ENCODE measurements at places on chromosomes 7 and 10.

DNA sequence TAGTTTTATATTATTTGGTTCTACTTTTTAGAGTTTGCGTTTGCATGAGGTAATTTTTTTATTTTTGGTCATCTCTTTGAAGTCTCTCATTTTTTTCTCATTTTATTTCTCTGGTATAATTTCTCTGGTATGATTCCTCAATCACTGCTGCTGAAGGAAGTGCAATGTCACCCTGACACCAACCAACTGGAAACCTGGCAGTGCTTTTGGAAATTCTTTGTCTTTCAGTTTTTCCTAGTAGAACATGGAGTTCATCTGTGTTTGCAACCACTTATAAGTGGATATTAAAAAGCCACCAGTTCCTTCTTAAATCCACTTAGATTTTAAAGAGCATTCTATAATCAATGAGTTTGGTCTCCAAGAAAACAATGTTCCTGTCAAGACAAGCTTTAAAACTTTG, 291.8 kb downstream of the PRKG1 start:
- DNase-seq = no peak

- no peak for DNase-seq
Observed at GRCh38 chr10:99449023-99449422, 18.6 kb upstream of the GOT1 start.

GRCh38 chr7:7032221-7032620, 150.1 kb upstream of the C1GALT1 start:
- DNase-seq = no peak

DNA sequence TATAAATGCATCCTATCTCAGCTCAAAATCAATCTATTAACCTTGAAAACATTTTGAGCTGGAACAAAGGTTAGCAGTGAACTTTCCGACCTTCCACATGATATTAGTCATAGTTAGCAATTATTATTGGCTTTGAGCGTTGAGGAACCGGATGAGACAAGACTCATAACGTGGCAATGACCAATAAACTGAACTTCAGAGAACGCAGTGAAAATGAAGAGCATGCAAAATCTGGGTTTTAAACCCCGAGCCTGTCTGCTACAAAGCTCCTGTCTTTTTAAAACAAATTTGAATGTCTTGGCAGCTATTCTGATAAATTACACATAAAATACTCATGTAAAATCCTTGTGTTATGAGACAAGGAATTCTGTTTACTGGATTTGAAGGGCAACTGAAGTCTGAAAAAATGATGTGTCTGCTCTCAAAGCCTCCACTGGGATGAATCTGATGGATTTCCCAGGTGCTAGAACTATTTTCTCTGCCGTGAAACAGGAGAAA, 74.7 kb upstream of the ITGB1 start:
- no peak for DNase-seq

GRCh38 chr7:142587578-142588191, 161.6 kb upstream of the PRSS1 start:
- DNase-seq = peak; percentile 49

GRCh38 chr10:8639486-8640185, 585.1 kb downstream of the GATA3 start:
- DNase-seq = no peak

- DNase-seq = peak; percentile 56
Observed at GRCh38 chr7:121547544-121548092, 151.5 kb upstream of the FAM3C start.

- DNase-seq = no peak
Observed at GRCh38 chr7:28986028-28986764, 28.1 kb upstream of the TRIL start.

GRCh38 chr10:26881600-26882331, 21.0 kb upstream of the ABI1 start:
- peak; percentile 21 for DNase-seq

DNA sequence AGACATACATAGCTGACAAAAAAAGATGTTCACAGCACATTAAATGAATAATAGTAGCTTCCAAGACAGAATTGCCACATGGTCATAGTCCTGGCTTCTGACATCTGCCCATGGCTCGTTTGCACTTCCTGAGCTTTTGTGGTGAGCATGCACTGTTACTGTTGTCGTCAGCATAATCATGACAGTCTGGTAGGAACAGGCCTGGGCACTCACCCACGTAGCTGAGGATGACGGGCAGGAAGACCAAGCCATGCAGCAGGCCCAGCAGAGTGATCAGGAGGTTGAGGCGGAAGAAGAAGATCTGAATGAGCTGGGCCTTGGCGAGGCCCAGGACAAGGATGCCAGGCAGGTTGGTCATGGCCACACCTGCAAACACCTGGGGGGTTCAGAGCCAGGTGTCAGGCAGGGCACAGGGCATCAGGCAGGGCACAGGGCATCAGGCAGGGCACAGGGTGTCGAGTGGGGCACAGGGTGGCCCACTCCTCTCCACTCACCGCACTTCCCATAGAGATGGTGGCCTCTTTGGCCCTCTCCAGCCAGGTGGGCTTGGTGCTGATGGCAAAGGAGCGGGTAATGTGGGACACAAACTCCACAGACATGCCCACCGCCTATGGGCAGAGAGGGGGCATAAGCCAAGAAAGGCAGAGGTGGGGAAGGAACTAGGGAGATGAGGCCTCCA, 25.3 kb upstream of the NUDCD3 start:
- DNase-seq = no peak

- no peak for DNase-seq
Observed at GRCh38 chr10:79445977-79446757, 743 bp upstream of the ZCCHC24 start.

- no peak for DNase-seq
Observed at GRCh38 chr7:155198196-155198892, 99.3 kb upstream of the INSIG1 start.

DNA sequence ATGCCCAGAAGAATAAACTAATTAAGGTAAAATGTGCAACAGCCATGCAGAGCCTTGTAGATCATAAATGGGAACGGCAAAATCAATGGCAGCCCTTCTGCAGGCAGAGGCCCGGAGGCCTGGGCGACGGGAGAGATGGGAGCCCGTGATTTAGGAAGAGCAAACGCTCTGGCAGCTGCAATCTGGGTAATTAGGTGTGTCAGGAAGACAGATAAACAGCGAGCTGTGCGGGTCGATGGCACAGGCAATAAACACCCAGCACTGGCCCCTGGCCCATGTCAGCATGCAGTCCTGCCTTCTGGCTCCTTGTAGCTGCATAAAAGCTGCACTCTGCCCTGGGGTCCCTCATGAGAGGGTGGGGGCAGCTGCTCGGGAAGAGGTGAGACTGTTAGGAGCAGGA, 78.0 kb downstream of the GOLGA7B start:
- DNase-seq = no peak

GRCh38 chr7:117808910-117809705, 64.1 kb downstream of the CTTNBP2 start:
- DNase-seq = no peak

DNA sequence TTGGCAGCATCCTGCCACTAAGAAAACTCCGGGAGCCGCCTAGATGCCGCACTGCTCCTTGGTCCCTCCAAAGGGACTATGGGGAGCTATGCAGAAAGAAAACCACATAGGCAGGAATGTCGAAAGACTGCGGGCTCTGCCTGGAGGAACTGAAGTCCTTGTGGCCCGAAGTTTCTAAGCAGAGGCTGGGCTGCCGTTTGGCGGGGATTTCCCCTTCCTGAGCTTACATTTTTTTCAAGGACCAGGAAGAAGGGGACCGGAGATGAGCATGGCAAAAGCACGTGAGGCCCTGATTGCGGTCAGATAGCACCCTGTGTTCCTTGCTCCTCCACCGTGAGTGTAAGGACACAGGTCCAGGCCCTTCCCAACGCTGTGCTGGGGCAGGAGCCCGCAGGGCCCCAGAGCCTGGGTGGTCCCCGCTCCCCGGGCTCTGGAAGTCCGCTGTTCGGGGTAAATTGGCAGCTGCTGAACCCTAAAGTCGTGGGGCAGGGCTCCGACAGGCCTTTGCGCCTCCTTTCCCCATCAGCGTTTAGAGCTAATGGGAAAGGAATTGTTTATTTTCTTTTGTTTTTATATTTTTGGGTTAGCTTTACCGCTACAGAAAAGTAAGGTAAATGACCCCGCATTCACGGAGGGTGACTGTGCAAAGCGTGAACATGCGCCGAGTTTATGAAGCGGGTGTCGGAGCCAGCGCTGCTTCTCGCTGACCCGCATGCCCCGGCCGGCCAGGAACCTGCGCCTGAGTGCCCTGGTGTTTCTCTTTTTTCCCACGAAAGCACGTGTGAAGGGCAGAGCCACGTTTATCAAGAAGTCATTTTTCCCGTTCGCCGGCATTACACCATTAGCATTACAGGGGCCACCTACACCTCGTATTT, 356.5 kb upstream of the ZNF32 start:
- DNase-seq = no peak

GRCh38 chr7:99601656-99602310, 3.7 kb downstream of the TMEM225B start:
- DNase-seq = no peak

GRCh38 chr7:138727336-138728099, 26.4 kb upstream of the SVOPL start:
- DNase-seq = no peak

GRCh38 chr7:101699881-101700823, 71.1 kb upstream of the MYL10 start:
- no peak for DNase-seq

DNA sequence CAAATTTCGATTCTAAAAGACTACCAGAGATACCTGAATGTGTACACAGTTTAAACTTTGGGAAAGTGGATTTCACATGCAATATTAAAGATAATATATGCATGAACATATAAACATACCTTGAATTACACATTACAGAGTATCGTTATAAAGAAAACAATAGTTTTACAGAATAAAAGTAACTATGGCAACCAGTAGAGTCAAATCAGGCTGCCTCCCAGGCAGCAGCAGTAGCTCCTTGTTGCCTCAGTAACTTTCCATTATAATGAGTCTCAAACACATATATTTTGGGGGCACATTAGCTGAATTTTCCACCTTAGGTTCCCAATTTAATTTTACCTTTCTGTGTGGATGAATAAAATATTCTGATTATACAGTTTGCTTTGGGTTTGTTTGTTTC, 164.4 kb upstream of the FEZF1 start:
- no peak for DNase-seq

DNA sequence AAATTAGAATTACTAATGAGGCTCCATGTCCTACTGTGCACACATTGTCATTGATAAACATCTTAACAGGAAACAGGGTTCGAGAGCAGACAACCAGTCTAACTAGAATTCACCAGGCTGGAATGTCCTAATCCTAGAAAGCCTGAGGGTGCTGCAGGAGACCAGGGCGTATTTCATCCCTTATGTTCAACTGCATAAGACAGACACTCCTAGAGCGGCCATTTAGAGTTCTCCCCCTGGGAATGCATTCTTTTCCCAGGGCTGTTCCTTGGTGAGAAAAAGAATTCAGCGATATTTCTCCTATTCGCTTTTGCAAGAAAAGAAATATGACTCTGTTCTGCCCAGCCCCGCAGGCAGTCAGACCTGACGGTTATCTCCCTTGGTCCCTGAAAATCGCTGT, 486.0 kb downstream of the REEP3 start:
- DNase-seq = no peak

DNA sequence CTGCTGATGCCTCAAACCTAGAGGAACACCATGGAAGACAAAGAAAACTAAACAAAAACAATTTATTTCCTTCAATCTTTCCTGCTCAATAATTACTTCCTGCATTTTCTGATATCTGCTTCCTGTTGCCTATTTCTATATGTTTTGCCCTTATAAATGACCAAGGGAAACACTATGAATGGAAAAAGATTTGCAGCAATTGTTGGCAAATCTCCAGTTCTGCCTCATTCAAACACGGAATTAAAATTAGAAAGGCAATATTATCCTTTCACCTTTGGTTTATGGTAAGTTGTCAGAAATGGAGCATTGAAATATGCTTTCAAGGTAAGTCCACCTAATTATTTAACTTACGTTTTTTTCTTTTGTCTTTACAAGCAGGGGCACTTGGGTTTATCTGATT, 552.2 kb upstream of the ANKRD30A start:
- peak; percentile 24 for DNase-seq

- no peak for DNase-seq
Observed at GRCh38 chr10:43265799-43266721, 805 bp downstream of the RASGEF1A start.

DNA sequence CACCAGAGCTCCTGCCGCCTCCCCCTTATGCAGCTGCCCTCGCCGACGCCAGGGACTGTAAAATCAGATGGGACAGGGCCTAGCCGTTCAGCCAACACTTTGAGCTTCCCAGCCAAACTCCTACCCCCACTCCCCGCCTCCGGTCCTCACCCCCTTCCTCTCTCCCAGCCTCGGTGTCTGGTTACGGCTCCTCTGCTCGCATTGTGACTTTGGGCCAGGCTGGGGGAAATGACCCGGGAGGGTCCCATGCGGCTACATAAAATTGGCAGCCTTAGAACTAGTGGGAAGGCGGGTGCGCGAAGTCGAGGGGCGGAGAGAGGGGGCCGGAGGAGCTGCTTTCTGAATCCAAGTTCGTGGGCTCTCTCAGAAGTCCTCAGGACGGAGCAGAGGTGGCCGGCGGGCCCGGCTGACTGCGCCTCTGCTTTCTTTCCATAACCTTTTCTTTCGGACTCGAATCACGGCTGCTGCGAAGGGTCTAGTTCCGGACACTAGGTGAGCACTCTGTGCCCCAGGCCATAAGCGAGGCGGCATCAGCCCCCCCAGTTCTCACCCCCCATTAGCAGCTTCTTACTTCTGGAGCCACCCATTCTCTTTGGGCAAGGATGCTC, at the start of gene KAZALD1:
TSS of gene KAZALD1 (plus strand) at position 366 of the 608 bp plus-strand sequence. CDS start 604 bp downstream, outside the sequence.
- no peak for DNase-seq

DNA sequence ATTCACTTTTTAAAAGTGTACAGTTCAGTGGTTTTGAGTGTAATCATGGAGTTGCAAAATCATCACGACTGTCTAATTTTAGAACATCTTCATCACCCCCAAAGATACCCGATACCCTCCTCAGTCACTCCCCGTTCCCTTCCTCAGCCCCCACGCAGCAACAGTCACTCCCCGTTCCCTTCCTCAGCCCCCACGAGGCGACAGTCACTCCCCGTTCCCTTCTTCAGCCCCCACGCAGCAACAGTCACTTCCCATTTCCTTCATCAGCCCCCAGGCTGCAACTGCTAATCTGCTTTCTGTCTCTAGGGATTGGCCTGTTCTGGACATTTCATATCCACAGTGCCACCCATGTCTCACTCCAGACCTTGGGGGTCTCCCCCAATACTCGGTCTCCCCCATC, 161.6 kb upstream of the PPP2R2D start:
- DNase-seq = no peak

GRCh38 chr10:19077276-19077675, 28.7 kb downstream of the MALRD1 start:
- DNase-seq = no peak

DNA sequence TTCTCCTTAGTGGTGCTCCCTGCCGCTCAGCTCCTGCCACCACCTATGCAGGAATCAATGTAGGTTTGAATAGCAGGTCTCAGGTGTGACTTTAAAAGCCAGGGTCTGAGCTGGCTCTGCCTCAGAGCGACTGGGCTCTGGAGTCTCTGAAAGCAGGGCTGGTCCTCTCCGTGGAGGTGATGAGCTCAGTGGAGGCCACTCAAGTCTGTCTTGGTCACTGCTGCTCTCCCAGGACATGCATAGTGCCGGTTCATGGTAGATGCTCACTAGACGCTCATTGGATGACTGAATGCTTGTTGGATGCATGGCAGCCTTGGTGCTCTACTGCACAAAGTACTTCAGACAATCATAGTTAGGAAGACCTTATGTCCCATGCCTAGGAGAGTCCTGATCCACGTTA, 45.1 kb upstream of the PTF1A start:
- no peak for DNase-seq

Data from COR-L47 (cell line).